Activated CD8-positive, alpha-beta memory T cell treated with anti-CD3 and anti-CD28 coated beads, Interleukin-2, amount 50 U/mL, for 4 hours (primary cell): ENCODE measurements at places on chromosomes 13 and 19.

DNA sequence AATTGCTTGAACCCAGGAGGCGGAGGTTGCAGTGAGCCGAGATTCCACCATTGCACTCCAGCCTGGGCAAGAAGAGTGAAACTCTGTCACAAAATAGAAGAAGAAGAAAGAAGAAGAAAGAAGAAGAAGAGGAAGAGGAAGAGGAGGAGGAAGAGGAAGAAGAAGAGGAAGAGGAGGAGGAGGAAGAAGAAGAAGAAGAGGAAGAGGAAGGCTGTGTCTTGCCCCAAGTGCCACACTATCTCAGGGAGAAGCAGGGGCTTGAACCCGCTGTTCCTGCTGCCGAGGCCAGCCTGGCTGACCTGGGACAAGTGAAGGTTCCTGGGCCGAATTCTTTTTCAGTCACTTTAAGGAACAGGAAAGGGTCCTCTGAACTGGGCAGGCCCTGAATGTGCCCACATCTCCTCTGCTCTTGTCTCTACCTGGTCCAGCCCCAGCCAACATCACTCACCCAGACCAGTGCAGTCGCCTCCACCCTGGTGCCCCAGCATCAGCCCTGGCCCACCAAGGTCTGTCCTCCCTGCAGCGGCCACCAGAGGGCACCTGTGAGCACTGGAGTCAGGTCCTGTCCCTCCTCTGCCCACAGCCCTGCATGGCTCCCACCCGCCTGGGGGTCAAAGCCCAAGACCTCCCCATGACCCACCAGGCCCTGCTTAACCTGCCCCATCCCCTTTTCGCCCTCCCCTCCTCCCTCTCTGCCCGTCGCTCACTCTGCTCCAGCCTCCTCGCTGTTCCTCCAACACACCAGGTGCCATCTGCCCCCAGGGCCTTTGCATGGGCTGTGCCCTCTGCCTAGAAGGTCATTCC is 20.0 kb downstream of the TICAM1 start:
- peak; percentile 92 for DNase-seq

DNA sequence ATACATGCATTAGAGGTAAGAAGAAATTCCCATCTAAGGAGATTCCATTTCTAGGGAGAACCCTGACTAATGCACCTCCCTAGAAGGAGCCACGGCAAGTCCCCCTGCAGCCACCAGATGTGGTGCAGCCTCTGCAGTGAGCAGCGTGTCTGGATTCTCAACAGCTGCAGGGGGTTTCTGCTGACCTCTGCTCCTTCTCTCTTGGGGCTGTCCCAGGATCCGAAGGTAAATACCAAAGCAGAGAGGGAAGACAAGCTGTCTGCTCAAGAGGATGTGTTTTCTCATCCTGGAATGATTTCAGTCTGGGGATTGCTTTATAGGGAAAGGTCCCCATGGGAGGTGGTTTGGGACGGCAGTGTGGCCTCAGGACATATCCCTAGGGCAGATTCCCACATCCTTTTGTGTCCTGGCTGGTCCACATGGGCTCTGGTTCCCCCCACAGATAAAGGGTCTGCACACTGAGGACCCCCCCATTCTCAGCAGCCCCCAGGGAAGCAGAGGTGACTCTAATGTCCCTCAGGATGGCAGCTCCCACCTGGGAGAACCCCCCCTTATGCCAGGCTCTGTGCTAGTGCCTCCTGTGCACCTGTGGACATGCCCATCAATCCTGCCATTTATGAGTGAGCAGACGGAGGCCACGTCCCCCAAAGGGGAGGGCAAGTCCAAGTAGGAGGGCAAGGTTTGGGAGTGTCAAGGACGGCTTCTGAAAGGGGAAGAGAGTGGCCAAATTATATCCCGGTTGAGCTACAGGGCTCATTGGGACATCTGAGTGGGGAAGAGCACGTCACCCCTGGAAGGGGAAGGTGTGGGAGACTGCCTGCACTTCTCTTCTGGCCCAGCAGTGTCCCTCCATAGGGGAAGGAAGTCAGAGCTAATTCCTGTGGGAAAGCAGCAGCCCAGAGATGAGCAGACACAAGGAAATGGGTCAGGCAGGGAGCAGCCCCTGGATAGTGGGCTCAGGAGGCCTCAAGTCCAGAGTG is 10.2 kb upstream of the OR10H5 start:
- DNase-seq = no peak

- DNase-seq = no peak
Measured at GRCh38 chr13:75581874-75582640, 32.5 kb downstream of the UCHL3 start.

DNA sequence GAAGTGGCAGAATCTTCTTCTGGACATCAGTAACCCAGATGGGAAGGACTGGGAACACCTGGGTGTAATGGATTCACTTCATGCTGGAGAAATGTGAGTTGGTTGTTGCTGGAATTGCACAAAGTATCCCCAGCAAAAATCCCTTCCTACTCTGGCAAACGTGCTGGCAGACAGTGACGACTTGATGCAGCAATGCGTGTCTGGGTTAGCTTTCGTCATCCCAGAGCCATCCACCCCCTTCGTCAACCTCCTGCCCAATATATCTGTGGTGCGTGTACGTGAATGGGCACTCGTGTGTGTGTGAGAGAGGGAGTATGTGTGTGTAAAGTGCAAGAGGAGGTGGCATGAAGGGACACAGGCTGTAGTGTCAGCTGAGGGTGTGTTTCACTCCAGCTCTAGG is 70.9 kb downstream of the TM9SF2 start:
- no peak for DNase-seq

DNA sequence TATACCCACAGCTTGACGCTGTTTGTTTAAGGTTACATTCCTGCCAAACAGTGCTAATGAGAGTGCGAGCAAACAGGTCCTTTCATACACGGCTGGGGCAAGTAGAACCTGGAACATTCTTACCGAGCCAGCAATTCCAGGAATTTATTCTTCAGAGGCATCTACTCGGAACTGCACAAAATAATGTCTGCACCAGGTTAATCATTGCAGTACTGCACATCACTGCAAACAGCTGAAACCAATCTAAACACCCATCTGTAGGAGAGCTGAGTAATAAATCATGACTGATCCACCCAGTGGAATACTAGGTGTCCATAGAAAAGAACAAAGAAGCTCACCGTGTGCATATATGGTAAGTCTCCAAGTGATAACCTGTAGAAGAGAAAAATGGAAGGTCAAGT is 1.2 kb upstream of the ZNF579 start:
- DNase-seq = no peak

DNA sequence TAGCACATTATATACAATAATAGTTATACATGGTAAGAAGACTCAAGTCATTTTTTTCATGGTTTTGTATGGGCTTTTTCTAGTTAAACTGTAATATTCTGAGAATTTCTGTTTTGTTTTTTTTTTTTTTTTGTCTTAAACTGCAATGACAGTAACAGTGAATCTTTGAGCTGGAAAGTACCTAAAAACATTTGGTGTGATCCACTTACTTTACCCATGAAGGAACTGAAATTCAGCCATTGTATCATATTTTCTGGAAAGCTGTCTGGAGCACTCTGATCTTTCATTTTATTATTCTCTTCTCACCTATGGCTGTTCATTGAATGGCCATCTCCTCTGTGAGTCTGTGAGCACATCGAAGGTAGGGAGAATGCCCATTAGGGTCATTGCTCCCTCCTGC is 37.8 kb downstream of the MYO16 start:
- no peak for DNase-seq

DNA sequence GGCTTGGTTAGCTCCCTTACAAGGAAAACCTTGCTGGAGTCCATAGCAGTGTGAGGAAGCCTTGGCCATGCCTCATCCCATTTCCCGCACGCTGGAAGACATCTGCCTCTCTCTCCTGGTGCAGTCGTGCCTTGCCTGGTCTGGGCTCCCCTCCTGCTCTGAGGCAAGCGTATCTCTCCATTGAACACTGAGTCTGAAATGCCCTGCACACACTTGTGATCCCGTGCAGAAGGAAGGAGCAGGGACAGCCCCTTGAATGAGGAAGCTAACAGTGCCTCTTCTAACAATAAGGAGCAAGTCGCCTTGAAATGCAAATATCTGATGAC is 407 bp upstream of the ZNF440 start:
- DNase-seq = no peak

GRCh38 chr13:26583662-26584061 is 26.2 kb downstream of the WASF3 start:
- no peak for DNase-seq

GRCh38 chr13:43751624-43752023 is 35.1 kb downstream of the ENOX1 start:
- DNase-seq = no peak

- no peak for DNase-seq
Measured at GRCh38 chr19:17105556-17105955, 30.0 kb downstream of the MYO9B start.

- no peak for DNase-seq
Measured at GRCh38 chr13:113404366-113404722, 40.4 kb upstream of the GRTP1 start.

- no peak for DNase-seq
Measured at GRCh38 chr13:50783717-50784290, 59.7 kb downstream of the DLEU7 start.

DNA sequence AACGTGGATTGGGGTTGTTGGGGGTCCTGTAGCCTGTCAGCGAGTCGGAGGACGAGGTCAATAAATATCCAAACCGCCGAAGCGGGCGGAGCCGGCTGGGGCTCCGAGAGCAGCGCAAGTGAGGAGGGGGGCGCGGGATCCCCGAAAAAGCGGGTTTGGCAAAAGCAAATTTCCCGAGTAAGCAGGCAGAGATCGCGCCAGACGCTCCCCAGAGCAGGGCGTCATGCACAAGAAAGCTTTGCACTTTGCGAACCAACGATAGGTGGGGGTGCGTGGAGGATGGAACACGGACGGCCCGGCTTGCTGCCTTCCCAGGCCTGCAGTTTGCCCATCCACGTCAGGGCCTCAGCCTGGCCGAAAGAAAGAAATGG is 754 bp upstream of the SIX5 start:
- DNase-seq = no peak

- no peak for DNase-seq
Measured at GRCh38 chr19:56144376-56144775, 3.3 kb downstream of the ZNF444 start.

DNA sequence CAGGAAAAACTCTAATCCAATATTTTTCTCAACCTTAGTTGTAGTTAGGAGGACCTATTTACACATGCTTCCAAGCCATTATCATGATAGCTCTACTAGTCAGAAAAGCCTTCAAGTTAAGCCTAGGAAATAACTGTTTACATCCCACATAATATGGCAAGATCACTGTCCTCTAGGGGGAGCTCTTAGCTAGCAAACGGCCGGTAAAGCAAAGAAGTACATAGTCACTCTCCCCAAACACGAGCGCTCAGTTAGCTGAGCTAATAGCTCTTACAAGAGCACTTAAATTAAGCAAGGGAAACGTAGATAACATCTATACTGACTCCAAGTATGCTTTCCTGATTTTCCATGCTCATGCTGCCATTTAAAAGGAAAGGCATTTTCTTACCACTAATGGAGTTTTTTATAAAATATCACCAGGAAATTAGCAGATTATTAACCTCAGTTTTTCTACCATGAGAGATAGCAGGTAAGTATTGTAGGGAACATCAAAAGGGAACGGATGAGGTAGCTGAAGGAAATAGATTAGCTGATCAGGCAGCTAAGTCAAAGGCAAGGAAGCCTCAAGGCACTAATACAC is 100.6 kb upstream of the PABPC3 start:
- peak; percentile 37 for DNase-seq

GRCh38 chr19:41363371-41363752 is 587 bp downstream of the B9D2 start:
- DNase-seq = no peak

- DNase-seq = no peak
Measured at GRCh38 chr19:54254195-54254906, 2.7 kb downstream of the LILRB5 start.

DNA sequence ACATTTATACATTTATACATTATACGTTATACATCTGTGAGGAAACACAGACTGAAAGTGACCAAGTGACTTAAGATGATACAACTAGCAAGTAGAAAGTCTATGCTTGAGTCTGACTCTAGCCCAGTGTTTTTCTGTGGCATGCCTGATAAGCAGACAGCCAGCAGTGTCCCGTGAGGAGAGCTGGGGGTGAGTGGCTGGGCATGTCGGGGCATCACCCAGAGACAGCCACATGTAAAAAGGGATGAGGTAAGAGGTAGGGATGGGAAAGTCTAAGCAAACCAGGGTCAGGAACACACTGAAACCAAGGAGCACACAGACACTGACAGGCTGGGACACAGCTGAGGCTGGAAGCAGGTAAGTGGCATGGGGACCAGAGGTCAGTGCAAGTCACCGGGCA is 333.2 kb downstream of the FOXO1 start:
- DNase-seq = no peak

- no peak for DNase-seq
Measured at GRCh38 chr13:50908371-50908770, 1.2 kb upstream of the RNASEH2B start.

DNA sequence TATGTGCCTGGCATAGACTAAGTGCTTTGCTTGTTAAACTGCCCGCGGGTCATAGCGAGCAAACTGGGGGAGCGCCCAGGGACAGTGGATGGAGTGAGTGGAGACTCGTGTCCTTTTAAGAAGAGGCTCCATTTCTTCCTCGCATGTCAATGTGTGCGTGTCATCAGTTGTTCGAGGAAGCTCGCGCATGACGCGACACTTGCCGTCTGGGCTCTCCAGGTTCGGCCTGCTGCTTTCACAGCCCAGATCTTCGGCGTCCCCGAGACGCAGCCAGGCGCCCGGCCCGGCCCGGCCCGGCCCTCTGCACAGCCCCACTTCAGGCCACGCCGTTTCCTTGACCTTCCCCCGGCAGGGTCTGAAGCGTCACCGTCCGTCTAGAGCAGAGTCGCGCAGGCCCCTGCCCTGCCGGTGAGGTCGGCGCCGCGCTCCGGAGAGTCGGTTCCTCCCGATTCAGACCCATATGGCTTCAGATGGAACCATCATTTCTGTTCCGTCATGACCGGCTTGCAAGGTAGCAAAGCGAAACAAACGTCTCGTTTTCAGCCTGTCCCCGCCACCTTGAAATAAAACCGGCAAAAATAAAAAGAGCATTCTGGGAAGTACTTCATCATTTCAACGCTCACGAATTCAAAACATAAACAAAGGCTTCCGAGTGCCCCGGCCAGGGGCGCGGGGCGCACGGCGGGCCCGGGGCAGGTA is 599 bp upstream of the ARHGEF7 start:
- no peak for DNase-seq

DNA sequence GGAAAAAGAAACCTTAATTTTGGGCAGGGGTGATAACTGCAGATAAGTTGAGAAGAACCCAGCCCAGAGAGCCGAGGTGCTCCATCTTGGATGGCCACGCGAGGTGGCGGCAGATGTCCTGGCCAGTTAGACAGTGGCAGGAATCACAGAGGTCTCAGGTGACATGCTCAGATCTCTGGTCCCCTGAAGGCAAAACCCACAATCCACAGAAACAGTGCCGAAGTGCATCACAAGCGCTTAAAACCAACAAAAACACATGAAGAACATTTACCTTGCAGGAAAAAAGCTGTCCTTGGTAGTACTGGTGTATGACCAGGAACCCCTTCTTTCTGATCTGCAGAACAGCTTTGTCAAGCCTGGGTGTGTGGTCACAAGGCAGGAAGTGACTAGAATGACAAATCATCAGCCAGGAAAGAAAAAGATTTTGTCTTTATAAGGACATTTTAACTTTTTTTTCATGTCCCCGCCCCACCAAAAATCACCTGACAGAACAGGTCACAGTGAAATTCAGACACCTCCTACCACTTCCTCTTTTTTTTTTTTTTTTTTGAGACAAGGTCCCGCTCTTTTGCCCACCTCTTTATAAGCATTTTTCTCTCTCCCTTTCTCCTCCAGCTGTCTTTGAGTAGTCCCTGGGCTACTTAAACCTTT is at the start of gene LCP1:
LCP1 (minus strand) TSS at position 338 of the 651 bp plus-strand sequence. CDS start 22,515 bp downstream, outside the sequence.
- peak; percentile 69 for DNase-seq

- DNase-seq = no peak
Measured at GRCh38 chr19:6069268-6069791, 41.0 kb downstream of the RFX2 start.

GRCh38 chr13:70945506-70945905 is 837.3 kb upstream of the KLHL1 start:
- DNase-seq = no peak
